Amniotic stem cell (primary cell): ENCODE measurements at places on chromosomes 12 and 14.

DNA sequence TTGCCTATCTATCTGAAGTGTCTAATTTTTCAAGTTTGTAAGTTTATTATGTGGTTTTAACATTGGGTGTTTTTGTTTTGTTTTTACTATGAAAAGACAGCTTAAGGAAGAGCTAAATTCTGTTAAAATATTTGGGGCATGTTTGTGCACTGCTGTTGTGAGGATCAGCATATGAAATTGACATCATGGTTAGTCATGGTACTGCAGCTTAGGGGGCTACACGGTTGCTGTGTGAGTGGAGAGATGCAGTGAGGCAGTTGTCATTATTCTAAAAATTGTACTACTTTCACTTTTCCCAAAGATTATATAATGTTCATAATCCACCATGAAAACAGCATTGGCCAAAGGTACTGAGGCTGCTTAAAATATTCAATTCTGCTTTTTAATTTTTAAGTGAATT is 49.0 kb downstream of the ZC3H14 start:
- DNase-seq, result no peak

GRCh38 chr12:65276916-65277530 is 1.5 kb upstream of the MSRB3 start:
- no peak for DNase-seq

- peak; percentile 63 for DNase-seq
Observed at GRCh38 chr14:104826189-104826860, 25.4 kb downstream of the ZBTB42 start.

GRCh38 chr12:20096430-20096829 is 271.9 kb upstream of the PDE3A start:
- DNase-seq, result no peak

DNA sequence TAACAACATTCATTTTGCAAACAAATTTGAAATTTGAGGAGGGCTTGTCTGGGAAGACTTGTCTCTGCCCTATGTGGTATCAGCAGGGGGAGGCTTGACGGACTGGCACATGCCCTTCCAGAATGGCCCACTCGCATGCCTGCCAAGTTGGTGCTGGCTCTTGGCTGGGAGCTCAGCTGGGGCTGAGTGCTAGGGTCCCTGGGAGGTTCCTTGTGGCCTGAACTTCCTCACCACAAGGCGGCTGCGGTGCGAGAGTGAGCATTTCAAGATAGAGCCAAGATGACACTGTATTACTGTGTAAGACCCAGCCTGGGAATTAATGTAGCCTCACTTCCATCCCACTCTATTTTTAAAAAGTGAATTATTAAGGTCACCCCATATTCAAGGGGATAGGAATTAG is 271.6 kb upstream of the PLEKHG7 start:
- no peak for DNase-seq

DNA sequence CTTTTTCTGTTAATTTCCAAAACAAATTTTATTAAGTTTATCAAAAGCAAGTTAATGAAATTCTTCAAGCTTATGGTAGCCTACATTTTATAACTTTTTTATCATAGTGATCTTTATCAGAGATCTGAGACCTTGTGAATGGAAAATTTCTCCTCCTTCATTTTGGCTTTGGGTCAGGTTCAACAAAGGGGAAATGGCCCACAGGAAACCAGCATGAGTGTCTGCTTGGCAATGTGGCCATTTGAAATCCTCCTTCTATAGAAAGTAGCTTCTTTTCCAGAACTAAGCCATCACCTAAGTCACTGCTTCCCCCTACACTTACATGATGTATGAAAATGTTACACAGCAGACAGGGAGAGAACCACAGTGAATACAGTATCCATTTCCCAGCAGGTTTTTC is 1.6 kb downstream of the RHOJ start:
- no peak for DNase-seq

DNA sequence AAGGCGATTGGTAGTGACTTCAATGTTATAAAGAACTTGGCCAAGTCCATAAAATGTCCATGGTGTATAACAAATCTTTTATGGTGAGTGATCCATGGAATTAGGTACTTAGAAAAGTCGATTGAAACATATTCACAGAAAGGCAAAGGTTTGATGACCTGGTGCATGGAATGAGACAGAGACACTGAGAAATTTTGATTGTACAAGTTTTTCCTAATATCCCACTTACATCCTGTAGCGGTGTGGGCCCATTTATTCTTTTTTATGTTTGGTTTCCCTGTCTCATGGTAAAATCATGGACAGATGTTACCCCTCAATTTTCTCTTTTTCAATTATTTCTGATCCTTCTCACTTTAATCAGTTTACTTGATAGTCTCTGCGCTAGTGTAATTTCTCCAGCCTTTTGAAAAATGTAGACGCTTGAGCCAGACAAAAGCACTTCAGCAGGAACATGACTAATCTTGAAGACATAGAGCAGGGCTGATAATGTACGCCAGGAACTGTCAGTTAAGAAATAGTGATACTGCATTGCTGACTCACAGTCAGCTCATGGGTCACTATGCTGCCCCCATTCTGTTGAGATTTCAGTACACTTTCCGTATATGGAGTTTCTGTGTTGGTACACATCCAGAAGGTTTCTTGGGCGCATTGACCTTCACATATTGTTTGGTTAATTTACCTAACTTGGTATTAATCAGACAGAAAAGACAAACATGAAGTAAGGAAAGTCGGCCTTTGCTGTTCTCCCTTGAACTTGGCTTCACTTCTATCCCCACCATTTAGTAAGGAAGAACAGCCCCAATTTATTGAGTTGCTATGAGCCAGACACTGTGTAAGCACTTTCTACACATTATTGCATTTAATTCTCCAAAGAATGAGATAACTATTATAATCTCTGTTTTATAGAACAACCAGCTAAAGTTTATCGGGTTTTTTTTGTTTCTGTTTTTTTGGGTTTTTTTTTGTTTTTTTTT is 841.7 kb downstream of the DIO2 start:
- no peak for DNase-seq

- no peak for DNase-seq
Observed at GRCh38 chr12:58703866-58704265, 216.4 kb downstream of the LRIG3 start.

DNA sequence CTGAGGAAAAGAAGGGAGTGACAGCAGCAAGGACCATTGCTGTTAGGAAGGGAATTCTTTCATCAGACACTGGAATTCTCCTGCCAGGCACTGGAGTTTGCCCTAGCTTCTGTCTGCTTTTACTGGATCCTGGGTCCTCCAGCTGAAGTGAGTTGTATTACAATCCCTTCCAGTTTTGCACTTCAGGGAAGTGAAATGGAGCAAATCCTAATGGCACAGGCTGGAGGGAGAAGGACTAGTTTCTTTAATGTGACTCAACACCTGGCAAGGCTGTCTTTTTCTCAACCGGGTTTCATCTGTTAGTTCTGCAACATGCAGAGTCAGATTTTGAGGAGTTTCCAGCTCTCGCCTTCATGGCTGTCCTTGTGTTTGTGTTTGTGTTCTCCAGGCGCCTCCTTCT is 45.8 kb downstream of the ETV6 start:
- no peak for DNase-seq

GRCh38 chr14:50083467-50084337 is 32.7 kb downstream of the VCPKMT start:
- peak; percentile 21 for DNase-seq
